SK-N-SH (cell line): ENCODE measurements at places on chromosomes 2 and 18.

GRCh38 chr2:136324966-136325365 is 207.0 kb upstream of the CXCR4 start:
- no peak for DNase-seq

DNA sequence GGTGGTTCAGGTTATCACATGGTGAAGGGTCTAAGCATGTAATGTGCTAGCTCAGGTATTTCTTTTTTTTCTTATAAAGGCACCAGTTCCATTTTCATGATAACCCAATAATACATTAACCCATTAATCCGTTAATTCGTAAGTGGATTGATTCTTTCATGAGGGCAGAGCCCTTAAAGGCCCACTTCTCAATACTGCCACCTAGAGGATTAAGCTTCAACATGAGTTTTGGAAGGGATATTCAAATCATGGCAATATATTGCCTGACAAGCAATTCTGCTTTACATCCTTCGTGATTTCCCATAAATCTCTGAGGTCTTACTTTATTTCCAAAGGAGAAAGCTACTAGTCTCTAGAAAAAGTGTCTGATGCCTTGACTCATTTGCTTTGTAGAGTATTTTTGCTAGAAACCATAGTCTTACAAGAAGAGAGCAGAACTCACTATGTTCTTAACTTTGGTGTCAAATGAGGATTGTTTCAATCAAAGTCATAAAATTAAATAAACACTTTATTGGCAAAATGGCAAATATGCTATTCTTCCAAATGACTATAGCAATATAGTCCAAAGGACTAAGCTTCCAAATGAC is 271.3 kb downstream of the KCNS3 start:
- peak; percentile 57 for DNase-seq

DNA sequence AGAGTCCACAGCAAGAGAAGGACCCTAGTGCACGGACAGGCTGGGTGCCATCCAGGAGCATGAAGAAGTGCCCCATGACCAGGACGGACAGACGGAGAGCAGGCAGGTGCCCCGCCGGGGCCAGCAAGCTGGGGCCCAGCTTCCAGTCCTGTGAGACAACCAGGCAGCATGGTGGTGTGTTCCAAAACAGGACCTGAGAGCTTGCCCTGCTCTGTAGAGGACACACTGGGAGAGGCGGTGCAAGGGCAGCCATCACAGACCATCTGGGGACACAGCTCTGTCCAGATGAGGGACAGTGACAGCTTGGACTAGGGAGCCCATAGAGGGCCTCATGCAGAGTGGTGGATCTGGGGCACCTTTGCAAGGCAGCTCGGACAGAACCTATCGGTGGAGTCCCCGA is 279.8 kb downstream of the EIPR1 start:
- DNase-seq = no peak

GRCh38 chr2:22690096-22690495 is 694.9 kb upstream of the KLHL29 start:
- no peak for DNase-seq

GRCh38 chr2:47438783-47439182 is 35.8 kb downstream of the MSH2 start:
- no peak for DNase-seq

GRCh38 chr2:5394223-5394622 is 298.0 kb upstream of the SOX11 start:
- DNase-seq = no peak

DNA sequence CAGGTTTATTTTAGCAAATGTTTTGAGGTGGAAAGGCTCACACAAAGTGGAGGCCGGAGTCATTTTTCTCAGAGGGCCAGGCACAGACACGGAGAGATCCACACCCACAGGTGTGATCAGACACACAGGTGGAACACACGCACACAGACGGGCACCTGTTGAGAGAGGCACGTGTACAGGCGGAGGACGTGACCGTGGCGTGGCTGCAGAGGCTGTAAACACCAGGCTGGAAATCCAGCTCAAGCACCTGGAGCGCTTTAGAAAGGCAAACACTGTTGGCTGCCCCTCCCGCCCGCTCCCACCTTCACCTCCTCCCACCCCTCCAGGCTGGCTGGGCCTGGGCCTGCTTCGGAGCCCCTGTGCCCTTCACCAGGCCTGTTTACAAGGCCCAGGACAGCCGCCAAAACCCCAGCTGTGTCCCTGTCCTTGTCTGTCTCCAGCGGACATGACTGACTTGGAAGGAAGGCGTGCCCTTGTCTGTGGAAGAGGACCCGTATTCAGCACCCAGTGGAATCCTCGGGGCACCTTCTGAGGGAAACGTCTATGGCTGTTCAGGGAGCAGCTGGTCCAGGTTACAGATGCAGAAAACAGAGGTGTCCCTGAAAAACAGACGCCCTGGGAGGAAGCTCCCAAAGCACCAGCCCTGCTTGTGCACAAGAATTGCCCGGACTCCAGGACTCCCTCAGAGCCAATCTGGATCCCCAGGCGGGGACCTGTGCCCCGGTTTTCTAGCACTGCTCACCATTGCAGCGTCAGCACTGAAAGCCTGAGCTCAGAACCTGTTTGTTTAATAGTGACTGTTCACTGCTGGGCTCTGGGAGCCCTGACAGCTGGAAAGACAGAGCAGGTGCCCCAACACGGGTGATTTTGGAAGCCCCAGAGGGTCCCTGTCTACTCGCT is 134.3 kb upstream of the HAAO start:
- no peak for DNase-seq

DNA sequence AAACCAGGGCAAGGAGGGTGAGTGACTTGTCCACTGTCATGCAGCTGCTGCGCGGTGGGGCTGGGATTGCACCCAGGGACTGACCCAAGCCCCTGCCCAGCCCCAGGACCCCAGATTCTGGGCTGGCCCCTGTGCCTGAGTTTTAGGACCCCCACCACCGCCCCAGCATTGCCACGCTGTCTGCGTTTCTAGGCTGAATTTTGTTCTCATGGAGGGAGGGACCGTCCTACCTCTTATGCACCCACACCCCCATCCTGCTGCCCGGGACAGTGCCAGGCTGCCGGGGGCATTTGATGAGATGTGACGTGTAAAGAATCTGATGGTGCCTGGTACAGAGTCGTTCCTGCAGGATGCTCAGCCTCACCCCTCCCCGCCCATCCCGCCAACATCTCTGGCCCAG is 111.0 kb upstream of the ODC1 start:
- no peak for DNase-seq

DNA sequence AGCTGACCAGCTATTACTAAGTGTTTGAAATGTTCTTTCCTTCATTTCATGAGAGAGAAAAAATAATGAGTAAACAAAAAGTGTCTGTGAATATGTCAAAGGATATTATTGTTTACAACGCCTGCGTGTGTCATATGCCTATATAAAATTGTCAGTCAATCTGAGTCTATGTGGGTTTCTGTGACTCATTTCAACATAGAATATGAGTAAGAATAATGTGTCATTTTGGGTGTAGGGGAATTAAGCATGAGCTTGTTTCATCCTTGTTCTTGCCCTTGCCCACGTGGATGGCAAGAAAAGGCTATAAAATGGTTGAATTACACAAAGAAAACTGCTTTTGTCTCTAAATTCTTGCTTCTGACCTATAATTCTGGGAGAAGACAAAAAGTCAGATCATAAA is 466.0 kb downstream of the PTH2R start:
- no peak for DNase-seq

DNA sequence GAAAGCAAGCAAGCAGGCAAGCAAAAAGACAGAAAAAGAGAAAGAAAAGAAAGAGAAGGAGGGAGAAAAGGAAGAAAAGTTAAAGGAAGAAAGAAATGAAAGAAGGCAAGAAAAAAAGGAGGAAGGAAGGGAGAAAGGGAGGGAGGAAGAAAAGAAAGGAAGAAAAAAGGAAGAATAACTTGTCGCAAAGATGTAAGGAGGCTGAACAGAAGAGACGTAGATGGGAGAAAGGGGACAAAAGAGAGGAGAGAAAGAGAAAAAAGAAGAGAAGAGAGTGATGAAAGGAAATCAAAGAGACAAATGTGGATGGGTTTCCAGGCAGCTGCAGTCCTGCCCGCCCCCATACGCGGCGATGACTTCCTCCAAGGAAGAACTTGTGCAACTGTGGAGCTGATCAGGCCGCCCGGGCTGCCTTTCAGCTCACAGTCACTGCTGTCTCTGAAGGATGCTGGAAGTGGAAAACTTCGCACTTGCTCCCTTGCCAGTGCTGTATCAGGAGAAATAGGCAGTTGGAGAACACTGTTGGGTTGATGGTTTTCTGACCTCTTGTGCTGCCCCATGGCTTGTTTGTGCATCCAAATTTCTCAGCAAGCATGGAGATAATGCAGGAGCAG is 52.9 kb downstream of the TRIB2 start:
- DNase-seq = no peak
